Right ventricle myocardium superior (tissue), 1 donor: ENCODE measurements at places on chromosomes 7 and 10. TPM values are rescaled to one million over a fixed set of nuclear protein-coding genes. Genes with fewer than 3 reads are reported as not detected.

GRCh38 chr7:151166629-151167196 is 781 bp downstream of the GBX1 start:
- DNase-seq, result no peak

DNA sequence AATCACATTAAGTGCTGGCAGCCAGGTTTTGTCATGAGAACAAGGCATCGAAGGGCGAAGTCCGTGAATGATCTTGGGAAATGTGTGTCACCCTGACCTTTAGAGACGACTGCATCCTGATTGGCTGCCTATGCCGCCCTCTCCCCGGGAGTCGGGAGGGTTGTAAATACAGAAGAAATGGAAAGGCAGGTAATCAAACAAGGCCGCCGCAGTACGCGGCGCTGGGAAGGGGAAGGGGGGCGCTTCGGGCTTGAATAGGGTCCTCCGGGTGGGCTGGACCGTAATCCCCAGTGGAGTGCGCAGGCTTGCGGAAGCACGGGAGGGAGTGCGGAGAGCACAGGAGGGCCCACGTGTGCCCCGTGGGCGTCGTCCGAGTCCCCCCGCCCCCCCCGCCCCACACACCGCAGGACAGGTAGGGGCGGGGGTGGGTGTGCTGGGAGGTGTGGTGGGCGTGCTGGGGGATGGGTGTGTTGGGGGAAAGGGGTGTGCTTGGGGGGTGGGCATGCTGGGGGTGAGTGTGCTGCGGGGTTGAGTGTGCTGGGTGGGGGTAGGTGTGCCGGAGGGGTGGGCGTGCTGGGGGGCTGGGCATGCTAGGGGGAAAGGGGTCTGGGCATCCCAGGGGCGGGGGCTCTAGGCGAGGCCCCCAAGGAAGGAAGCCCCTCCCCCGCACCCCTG is 169.4 kb downstream of the ARHGAP12 start:
- peak; percentile 60 for DNase-seq

GRCh38 chr7:105336009-105336408 is 52.7 kb downstream of the SRPK2 start:
- no peak for DNase-seq

- no peak for DNase-seq
These were observed 34.8 kb downstream of the VOPP1 start for GRCh38 chr7:55537458-55537990.

GRCh38 chr7:113093561-113093960 is 6.9 kb upstream of the GPR85 start:
- no peak for DNase-seq

- DNase-seq, result peak; percentile 10
These were observed 8.1 kb downstream of the ASL start for GRCh38 chr7:66083677-66084076.

- DNase-seq, result no peak
These were observed 91.8 kb downstream of the LARP4B start for GRCh38 chr10:839550-840205.

GRCh38 chr7:39637400-39637799 is 14.0 kb downstream of the RALA start:
- no peak for DNase-seq

DNA sequence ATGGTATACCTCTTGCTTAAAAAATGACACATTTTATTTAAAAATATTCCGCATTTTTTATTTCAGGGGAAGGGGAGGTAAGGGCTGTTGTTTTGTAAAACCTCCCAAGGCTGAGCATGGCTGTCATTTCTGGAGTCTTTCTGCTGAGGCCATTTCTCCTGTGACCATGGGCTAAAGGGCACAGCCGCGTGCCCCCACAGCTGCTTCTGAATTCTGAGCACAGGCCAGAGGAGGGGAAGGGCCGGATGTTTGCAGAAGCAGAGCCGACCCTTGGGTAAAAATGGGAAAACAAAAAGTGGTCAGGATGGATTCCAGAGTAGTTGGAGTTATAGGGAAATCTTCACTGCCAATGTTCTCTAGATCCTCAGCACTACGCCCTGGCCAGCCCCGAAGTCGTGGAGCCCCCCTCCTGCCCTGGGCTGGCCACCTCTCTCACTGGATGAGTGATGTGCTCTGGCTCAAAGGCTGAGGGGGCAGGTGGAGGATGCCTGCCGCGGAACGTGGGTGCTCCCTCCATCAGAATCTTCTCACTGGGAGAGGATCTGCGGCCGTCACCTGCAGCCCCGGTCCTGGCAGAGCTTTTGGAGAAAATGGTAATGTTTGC is 131.3 kb upstream of the ZEB1 start:
- DNase-seq, result no peak

DNA sequence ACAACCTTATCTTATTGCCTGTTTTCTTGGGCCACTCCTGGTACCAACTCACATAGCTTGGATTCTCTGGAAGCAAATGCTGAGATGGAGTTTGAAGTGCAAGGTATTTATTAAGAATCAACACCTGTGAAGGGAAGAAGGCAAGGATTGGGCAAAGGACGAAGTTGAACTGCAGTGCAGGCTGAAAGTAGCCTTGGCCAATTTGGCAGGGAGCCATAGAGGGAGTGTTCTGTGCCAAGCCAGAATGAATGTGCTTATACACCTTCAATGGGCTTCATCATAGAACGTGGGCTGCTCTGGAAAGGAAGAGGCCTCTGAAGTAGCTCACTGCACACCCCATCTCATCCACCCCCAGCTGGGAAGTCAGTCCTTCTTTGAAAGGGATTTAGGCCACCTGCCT is 79.8 kb upstream of the IFRD1 start:
- no peak for DNase-seq

- DNase-seq, result no peak
These were observed 30.9 kb upstream of the ITGB8 start for GRCh38 chr7:20299647-20300312.

DNA sequence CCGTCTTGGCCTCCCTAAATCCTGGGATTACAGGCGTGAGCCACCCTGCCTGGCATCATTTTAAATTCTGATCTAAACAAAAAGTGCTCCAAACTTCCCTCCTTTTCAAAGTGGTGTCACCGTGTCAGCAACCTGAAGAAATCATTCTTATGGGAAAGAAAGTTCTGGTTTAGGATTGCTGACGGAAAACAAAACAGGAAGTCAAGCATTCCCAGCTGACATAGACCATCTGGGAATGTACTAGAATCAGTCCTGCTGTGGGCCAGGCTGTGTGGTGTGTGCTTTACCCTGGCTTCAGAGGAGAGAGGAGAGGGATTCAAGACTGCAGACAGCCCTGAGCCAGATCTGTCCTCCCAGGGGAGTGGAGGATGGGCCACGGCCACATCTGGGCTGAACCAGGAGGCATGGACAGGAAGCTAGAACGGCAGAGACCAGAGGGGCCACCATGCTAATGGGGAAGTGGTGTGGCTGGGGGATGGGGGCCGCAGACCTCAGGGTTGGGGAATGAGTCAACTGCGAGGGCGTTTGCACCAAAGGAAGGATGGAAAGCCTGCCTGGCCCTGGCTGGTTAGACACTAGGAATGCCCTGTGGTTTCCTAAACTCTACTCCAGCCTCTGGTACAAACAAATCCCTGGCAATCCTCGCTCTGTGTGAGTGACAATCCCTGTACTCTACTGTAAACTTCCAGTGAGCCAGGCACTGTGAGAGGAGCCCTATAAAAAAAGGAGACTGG is 16.7 kb upstream of the CLIP2 start:
- DNase-seq, result peak; percentile 83

GRCh38 chr10:96491303-96491702 is 22.4 kb downstream of the TLL2 start:
- DNase-seq, result no peak

The KEL gene
- total RNA-seq, result 0.43 TPM

The GCK gene
- 1.3 TPM for total RNA-seq

The ESYT2 gene
- total RNA-seq, result 43.8 TPM

The KNDC1 gene
- total RNA-seq, result not detected

The SLC26A3 gene
- not detected for total RNA-seq

The SLC13A4 gene
- not detected for total RNA-seq

The SRRM3 gene
- total RNA-seq, result 16.3 TPM

The C10orf62 gene
- 0.48 TPM for total RNA-seq

The SYPL1 gene
- total RNA-seq, result 88.8 TPM

The FOXL3 gene
- not detected for total RNA-seq

The ASZ1 gene
- not detected for total RNA-seq

The VAX1 gene
- not detected for total RNA-seq
